ENCODE measurements at places on chromosomes 13 and 19.

- no peak for DNase-seq
Observed at GRCh38 chr19:18227781-18228271, 1.6 kb upstream of the PDE4C start.

DNA sequence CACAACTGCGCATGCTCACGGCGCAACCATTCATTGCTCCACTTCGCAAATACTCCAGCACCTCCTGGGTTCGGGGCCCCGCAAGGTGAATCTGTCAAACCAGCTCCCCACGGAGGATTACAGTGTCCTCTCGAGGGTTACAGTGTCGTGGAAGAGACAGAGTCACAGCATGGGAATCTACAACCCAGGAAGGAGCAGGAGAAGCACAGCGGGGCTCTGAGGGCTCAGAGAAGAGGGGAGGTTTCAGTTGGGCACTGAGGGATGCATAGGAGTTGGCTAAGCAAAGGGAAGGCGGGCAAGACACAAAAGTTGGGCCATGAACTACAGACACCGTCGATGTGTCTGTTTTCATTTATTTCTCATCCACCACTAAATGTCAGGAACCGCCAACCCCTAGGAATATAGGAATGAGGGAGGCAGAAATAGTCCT, 1.0 kb upstream of the GTF2F1 start:
- no peak for DNase-seq

DNA sequence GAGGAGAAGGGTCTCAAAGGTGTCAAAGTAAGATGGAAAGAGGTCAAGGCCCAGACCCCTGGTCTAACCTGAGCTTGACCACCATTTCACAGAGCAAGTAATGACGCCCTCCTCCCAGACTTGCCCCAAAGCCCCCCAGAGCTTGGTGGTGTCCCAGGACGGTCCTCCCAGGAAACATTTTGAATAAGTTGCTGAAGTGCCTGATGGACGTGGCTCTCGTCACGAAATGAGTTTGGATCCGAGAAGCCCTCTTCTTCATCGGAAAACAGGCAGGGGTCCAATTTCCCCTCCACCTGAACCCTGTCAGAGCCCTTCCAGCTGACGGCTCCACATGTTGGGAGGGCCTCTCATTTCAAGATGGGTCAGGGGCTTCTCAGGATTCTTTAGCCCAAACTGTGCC, 54.5 kb upstream of the TPM4 start:
- no peak for DNase-seq

DNA sequence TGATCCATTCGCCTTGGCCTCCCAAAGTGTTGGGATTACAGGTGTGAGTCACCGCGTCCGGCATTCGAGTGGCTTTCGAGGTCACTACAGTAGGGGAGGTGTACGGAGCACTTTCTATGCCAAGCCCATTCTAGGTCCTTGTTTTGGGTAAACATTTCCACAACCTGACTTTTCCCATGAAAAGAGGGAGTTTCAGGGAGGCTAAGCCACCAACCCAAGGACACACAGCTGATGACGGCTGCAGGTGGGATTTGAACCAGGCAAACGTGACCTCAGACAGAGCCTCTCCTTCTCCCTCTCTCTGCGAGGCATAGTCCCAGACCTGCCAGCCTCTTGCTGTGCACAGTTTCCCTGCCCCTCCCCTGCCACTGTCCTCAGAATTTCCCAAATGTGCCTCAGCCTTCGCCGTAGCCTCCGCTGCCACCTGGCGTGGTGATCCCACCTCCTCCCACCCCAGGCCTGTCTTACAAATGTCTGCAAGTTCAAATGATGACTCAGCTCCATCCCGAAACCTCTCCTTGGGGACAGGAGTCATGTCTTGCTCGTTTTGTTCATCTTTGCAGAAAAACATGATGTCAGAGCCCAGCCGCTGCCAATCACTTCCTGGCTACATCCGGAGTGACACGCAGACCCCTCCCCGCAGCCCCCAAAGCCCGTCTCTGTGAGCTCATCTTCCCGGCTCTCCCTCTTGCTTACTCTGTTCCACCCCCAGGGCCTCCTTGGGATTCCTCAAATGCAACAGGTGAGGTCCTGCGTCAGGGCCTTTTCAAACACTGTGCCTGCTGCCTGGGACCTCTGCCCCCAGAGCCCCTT, 6.6 kb upstream of the GADD45B start:
- DNase-seq, result no peak

DNA sequence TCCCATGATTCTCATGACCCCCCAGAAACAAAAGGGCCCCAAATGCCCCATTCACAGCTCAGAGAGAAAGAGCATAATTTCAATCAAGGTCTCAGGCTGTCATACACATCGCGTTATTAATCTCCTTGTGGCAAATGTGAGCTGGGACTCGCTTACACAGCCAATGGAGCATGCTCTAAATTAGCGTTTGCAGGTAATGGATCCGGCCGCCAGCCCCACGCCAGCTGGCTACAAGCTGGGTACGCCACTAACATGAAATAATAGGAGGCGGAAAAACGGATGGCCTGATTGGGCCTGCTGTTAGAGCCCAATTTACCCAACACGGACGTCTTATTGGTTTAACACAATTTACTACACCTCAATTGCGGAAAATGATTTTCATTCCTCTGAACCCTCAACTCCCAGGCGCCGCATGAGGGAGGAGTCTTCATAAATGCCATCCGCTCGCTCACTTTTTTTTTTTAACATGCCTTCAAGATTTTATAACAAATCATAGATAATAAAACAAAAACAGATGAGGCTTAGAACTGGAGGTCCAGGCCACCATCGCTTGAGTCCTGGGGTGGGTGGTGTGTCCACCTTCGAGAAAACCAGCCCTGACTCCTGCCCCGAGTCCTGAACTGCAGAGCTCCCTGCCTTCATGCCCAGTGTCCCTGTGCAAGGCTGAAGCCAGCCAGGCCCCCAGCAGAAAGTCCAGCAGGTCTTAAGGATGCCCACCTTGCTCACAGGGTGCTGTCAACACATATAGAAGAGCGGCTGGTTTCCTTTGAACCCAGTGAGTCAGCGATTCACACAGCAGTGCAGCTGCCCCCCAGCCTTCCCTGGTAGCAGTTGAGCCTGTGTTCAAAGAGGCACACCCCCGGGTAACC, 62.1 kb downstream of the PEPD start:
- DNase-seq, result no peak

- no peak for DNase-seq
Observed at GRCh38 chr13:91331047-91331915, 16.2 kb upstream of the MIR17HG start.

GRCh38 chr19:7918615-7919421, 1.3 kb upstream of the SNAPC2 start:
- no peak for DNase-seq

DNA sequence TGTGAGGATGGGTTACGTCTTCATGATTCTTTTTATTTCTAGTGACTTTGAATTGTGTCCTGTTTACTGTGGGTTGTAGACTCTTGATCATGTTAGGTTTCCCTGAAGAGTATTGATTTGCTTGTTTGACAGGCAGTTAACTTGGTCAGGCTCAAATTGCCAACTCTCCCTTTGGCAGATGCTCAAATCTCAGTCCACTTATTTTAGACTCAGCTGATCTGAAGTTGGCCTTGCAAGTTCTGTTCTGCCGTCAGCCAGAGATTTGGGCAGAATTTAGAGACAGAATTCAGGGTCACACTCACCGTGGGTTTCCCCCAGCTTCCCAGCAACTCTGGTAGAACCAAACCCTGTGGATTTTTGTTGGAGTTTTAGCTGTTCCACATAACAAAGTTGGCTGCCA, 71.6 kb upstream of the TEX29 start:
- no peak for DNase-seq

- no peak for DNase-seq
Observed at GRCh38 chr19:8023371-8023770, 17.9 kb upstream of the ELAVL1 start.

DNA sequence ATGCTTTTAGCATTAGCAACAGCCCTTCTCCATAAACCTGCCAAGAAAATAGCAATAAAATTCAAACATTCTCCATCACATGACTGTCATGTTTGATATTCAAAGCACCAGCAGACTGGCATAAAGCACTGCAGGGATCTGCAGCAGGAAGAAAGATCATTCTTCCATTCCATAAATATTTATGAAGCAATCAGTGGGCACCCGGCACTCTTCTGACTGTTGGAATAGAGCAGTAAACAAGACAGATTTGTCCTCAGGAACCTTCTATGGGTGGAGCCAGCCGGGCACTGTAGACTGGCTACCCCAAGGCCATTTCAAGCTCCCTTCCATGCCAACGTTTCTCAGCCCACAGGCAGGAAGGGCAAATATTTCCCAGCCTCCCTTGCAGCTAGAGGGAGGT, 25.5 kb downstream of the PLA2G4C start:
- DNase-seq, result no peak

- no peak for DNase-seq
Observed at GRCh38 chr13:93398167-93399035, 171.8 kb downstream of the GPC6 start.

Data from HL-60 (cell line).